ENCODE measurements at places on chromosomes 7 and 10. TPM values are rescaled to one million over a fixed set of nuclear protein-coding genes. Genes with fewer than 3 reads are reported as not detected.

DNA sequence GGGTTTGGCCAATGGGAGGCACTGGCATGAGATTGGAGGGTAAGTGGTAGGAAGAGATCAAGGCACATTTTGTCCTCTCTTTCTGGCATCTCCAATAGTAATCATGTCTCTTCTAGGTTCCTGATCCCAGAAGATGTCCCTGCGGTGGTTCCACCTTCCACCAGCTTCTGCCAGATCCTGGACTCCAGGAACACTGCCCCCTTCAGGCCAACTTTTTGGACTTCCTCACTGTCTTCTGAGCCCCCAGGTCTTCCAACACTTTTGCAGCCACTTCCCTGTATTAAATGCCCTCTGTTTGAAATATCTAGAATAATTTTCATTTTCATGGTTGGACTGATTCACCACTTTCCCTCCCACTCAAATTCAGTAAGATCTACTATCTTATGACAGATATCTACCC lies 60.9 kb downstream of the BAMBI start:
- H3K27me3 ChIP-seq, result peaks cover 4% of the 10 kb centered on the region
- DNase-seq, result no peak
- H3K27ac ChIP-seq, result no peak overlapping the region

- no peak for DNase-seq
- H3K36me3 ChIP-seq, result no peaks in the 10 kb centered on the region
- no peak overlapping the region for H3K4me3 ChIP-seq
- H3K27me3 ChIP-seq, result no peaks in the 10 kb centered on the region
- no peaks in the 10 kb centered on the region for H3K4me1 ChIP-seq
- no peak overlapping the region for H3K27ac ChIP-seq
Observed at GRCh38 chr10:36494371-36494770, 631.0 kb upstream of the ANKRD30A start.

GRCh38 chr7:157464111-157464970 lies 127.5 kb downstream of the DNAJB6 start:
- H3K4me1 ChIP-seq, result no peaks in the 10 kb centered on the region
- no peak overlapping the region for H3K4me3 ChIP-seq
- DNase-seq, result no peak
- no peaks in the 10 kb centered on the region for H3K36me3 ChIP-seq
- H3K27me3 ChIP-seq, result no peaks in the 10 kb centered on the region

DNA sequence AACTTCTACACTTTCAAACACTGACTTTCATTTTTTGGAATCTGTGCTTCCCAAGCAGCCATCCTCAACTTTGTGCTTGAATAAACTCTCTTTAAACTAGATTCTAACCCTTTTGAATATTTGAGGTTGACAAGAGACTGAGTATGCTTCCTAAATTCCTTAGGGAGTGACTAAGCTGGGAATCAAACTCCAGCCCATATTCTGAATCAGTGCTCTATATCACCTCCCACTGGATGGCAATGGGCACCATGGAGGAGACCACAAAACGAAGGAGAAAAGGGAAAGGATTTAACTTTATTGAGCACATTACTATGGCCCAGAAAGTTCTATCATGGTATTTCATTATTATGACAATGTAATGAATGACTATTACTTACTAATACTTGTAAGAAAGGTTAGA lies 17.2 kb upstream of the SLC26A4 start:
- H3K27me3 ChIP-seq, result no peaks in the 10 kb centered on the region
- no peak overlapping the region for H3K4me3 ChIP-seq

The IFIT2 gene
- total RNA-seq, result 1.5 TPM

DNA sequence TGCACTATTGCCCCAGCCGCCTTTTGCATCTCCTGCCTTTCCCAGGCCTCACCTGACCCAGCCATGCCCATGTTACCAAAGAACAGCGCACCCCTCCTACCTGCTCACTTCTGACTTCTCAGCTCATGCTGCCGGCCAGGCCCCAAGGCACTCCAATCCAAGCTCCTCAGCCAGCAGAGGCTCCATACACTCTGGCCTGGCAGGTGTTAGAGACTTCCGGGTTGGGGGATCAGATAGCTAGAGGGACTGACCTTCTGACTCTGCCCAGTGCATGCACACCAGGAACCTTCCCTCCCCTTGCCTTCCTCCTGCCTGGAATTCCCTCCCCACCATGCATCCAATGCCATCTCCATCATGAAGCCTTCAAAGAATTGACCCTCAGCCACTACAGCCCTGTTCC lies 56.2 kb upstream of the ZMIZ1 start:
- H3K4me3 ChIP-seq, result no peak overlapping the region
- no peak overlapping the region for H3K27ac ChIP-seq
- H3K4me1 ChIP-seq, result no peaks in the 10 kb centered on the region
- H3K36me3 ChIP-seq, result no peaks in the 10 kb centered on the region

- H3K36me3 ChIP-seq, result no peaks in the 10 kb centered on the region
- peak overlapping the region; percentile 96 for H3K27ac ChIP-seq
- peak overlapping the region; percentile 87 for H3K4me3 ChIP-seq
- peaks cover 54% of the 10 kb centered on the region for H3K4me1 ChIP-seq
- DNase-seq, result no peak
- no peaks in the 10 kb centered on the region for H3K27me3 ChIP-seq
Observed at GRCh38 chr10:17644485-17644943, 563 bp downstream of the STAM start.

The CYP2C18 gene
- 0.09 TPM for total RNA-seq

The MTG1 gene
- 54.6 TPM for total RNA-seq

The GALNT11 gene
- 21.5 TPM for total RNA-seq

DNA sequence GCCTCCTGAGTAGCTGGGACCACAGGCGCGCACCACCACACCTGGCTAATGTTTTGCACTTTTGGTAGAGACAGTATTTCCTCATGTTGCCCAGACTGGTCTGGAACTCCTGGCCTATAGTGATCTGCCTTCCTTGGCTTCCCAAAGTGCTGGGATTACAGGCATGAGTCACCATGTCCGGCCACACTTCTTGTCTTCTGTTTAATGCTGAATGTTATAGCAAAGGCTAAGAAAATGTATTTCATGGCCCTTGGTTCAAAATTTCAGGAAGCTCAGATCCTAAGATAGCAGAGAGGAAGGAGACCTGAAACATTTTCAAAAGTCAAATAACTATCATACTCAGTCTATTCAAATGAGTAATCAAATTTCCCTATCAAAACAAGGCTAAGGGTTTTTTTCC lies 229.6 kb downstream of the BAMBI start:
- H3K27ac ChIP-seq, result no peak overlapping the region
- H3K4me1 ChIP-seq, result no peaks in the 10 kb centered on the region
- no peaks in the 10 kb centered on the region for H3K36me3 ChIP-seq
- DNase-seq, result no peak
- no peaks in the 10 kb centered on the region for H3K27me3 ChIP-seq
- H3K4me3 ChIP-seq, result no peak overlapping the region

The SMKR1 gene
- 13.9 TPM for total RNA-seq

GRCh38 chr7:113320419-113320818 lies 202.1 kb upstream of the SMIM30 start:
- no peaks in the 10 kb centered on the region for H3K36me3 ChIP-seq
- no peak overlapping the region for H3K27ac ChIP-seq
- H3K27me3 ChIP-seq, result no peaks in the 10 kb centered on the region
- no peaks in the 10 kb centered on the region for H3K4me1 ChIP-seq
- no peak overlapping the region for H3K4me3 ChIP-seq

DNA sequence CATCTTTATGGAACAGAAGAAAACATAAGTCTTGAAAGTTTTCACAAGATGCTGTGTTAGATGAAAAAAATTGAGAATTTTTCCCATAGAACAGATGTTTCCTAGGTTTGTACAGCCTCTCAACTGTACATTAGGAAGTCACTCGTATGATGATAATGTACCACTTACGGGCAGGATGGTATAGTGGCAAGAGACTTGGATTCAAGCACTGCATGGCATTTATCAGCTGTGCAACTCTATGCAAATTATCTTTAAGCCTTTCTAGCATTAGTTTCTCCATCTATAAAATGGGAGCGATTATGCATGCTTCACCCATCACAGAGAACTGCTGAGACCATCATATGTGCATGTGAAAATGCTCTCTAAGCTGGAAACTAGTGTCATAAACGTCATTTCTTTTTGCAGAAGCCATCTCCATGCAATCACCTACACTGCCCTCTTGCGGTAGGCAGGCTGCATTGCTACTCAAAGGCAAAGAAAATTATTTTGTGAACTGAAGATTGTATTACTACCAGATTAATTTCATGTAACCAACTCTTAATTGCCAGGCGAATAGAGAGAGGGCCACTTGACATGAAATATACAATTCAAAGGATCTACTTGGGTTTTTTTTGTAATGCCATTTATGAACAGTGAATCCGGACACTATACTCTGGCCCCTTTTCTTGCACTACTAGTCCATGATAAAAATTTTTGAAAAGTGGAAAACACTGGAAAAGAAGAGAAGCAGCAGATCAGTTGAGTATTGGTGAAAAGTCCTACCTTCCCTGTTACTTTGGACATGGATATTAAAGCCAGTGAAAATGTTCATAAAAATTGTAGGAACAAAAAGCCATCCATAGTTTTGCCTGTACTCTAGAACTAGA lies 102.3 kb downstream of the JAZF1 start:
- no peaks in the 10 kb centered on the region for H3K36me3 ChIP-seq
- no peaks in the 10 kb centered on the region for H3K27me3 ChIP-seq
- H3K27ac ChIP-seq, result no peak overlapping the region

DNA sequence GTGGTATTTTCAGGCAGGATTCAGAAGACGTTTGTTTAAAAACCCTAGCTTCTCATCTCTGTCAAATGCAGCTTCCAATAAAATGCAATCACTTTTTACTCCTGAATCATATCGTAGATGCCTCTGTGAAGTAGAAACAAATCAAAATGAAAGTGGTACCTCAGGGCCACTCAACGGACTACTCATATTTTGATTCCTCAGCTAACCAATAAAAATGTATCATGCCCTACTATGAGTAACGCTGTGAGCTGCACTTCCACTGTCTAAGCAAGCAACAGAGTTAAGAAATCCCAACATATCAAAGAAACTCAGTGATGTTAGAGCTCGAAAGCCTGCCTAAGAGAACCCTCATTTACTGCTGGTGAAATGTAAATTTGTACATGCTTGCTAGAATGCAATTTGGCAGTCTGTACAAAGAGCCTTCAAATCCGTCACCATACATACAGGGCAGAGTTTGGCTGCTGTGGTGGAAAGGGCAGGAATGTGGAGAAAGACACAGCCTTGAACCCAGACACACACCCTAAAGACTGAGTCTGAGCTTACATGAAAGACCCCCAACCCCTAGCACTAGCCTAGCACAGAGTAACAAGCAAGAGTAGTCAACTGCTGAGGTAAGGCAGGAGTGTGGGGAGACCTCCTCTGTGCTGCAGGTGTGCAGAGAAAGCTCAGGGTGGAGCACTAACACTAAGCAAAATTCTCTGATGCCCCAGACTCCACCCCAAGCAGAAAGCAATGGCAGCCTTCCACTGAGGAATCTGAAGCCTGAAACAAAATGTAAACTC lies 151.5 kb downstream of the ANK3 start:
- no peak overlapping the region for H3K27ac ChIP-seq
- peaks cover 18% of the 10 kb centered on the region for H3K4me1 ChIP-seq
- H3K27me3 ChIP-seq, result no peaks in the 10 kb centered on the region
